GM23338 (cell line): ENCODE measurements at places on chromosomes 3 and 15. TPM values are rescaled to one million over a fixed set of nuclear protein-coding genes. Genes with fewer than 3 reads are reported as not detected.

GRCh38 chr3:12884186-12884680 lies 42.9 kb upstream of the RPL32 start:
- H3K4me1 ChIP-seq, result no peaks in the 10 kb centered on the region
- no peak for DNase-seq
- H3K4me3 ChIP-seq, result no peak overlapping the region
- H3K36me3 ChIP-seq, result no peaks in the 10 kb centered on the region
- peaks cover 8% of the 10 kb centered on the region; the same call in 1 of the 2 replicates for H3K27me3 ChIP-seq
- no peak overlapping the region for H3K27ac ChIP-seq

- no peak overlapping the region for H3K4me3 ChIP-seq
- no peaks in the 10 kb centered on the region; the same call in 1 of the 2 replicates for H3K36me3 ChIP-seq
- H3K4me1 ChIP-seq, result peaks cover 29% of the 10 kb centered on the region
- H3K27ac ChIP-seq, result no peak overlapping the region
These were observed 4.0 kb downstream of the TNFAIP8L3 start for GRCh38 chr15:51090753-51091152.

DNA sequence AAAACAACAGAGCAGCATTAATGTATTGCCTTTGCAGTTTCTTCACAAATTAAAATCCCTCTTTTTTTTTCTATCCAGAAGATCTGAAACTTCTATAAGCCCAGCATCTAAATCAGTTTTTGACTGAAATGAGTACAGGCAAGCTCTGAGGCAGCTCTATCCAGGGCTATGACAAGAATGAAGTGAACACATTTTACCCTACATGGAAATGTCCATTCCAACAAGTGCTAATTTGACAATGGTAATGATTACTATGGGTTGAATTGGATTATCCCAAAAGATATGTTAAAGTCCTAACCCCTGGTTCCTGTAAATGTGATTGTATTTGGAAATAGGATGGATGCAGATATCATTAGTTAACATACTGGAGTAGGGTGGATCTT lies 115.7 kb downstream of the RPL22L1 start:
- H3K27ac ChIP-seq, result no peak overlapping the region
- H3K4me3 ChIP-seq, result no peak overlapping the region
- H3K27me3 ChIP-seq, result no peaks in the 10 kb centered on the region
- no peak for DNase-seq

DNA sequence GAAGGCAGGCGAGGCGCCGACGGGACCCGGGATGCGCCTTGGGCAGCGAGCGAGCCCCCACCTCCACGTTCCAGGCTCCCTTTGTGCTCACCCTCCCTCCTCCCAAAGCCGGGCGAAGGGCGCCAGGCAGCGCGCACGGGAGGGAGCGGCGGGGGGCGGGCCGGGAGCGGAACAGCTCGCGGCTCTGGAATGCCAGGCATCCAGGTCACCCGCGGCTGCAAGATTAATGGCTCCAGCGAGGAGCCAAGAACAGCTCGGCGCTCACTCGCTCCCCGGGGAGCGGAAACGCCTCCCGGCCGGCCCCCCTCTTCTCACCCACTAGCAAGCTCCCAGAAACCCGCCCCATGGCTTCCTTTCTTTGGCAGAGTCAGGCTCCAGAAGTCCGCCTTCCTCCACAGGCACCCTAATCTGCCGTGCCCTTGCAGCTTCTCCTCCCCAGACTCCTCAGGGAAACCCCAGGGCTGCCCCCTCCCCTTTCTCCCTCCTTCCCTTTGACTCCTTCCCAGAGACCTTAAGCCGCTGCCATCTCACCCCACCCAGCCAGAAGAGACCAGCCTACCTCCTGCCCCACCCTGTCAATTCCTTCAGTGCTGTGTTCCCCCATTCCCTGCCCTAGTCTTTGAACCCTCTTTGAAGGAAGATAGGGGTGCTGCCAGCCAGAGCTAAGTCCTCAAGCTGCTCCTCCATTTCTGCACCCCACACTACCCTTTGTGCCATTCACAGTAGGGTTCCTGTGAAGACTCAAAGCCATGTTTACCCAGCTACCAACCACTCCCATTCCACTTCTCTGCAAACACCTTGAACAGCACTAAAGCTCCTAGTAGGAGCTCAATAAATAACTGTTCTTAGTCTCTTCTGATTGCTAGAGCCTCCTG lies 9.9 kb downstream of the AMOTL2 start:
- peak overlapping the region; percentile 99 for H3K27ac ChIP-seq
- peak overlapping the region; percentile 48 for H3K4me3 ChIP-seq
- peaks cover 56% of the 10 kb centered on the region for H3K36me3 ChIP-seq
- no peaks in the 10 kb centered on the region for H3K27me3 ChIP-seq
- peaks cover 31% of the 10 kb centered on the region for H3K4me1 ChIP-seq

DNA sequence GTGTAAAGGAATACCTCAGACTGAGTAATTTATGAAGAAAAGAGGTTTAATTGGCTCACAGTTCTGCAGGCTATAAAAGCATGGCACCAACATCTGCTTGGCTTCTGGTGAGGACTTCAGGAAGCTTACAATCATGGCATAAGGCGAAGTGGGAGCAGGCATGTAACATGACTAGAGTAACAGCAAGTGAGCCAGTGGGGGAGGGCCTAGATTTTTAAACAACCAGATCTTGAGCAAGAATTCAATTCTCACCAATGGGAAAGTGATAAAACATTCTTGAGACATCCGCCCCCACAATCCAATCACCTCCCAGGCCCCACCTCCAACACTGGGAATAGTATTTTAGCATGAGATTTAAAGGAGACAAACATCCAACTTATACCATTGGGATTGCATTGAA lies 44.2 kb upstream of the BCL2A1 start:
- DNase-seq, result no peak
- no peaks in the 10 kb centered on the region for H3K4me1 ChIP-seq
- H3K36me3 ChIP-seq, result no peaks in the 10 kb centered on the region
- no peak overlapping the region for H3K27ac ChIP-seq
- no peak overlapping the region for H3K4me3 ChIP-seq

DNA sequence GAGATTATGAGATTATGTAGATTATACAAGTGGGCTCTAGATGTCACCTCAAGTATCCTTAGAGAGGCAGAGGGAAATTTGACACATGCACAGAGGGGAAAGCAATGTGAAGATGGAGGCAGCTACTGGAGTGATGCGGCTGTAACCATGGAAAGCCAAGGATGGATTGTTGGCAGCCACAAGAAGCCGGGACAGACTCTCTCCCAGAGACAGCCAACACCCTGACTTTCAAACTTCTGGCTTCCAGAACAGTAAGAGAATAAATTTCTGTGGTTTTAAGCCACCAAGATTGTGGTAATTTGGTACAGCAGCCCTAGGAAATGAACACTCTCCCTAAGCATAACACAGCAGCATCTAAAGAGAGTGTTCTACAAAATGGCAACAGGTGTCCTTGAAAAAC lies 34.4 kb upstream of the PRICKLE2 start:
- H3K4me3 ChIP-seq, result no peak overlapping the region
- H3K27ac ChIP-seq, result no peak overlapping the region
- H3K27me3 ChIP-seq, result no peaks in the 10 kb centered on the region
- DNase-seq, result no peak
- H3K36me3 ChIP-seq, result no peaks in the 10 kb centered on the region
- no peaks in the 10 kb centered on the region for H3K4me1 ChIP-seq

DNA sequence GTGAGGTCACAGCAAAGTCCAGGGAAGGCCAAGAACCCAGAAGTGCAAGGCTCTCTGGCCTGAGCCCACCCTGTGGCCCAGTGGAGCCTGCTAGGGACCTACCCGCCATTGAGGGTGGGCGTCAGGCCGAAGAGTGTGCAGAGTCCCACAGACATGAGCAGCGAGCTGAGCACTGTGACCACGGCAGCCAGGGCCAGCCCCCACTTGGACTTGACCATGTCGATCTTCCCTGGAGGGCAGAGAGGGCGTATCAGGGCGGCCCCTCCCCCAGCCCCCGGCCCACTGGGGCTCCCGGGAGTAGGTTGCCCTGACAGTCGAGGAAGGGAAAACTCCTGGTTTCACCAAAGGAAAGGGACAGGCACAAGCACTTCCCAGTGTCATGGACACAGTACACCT lies 44.6 kb downstream of the PTPN23 start:
- no peaks in the 10 kb centered on the region; the same call in 1 of the 2 replicates for H3K36me3 ChIP-seq
- no peak overlapping the region for H3K4me3 ChIP-seq
- no peaks in the 10 kb centered on the region for H3K27me3 ChIP-seq
- DNase-seq, result no peak
- 0 out of 2 replicates have a peak overlapping the region, but pooled peaks have one; percentile 32 for H3K27ac ChIP-seq

- no peak overlapping the region for H3K27ac ChIP-seq
- DNase-seq, result no peak
- H3K4me3 ChIP-seq, result no peak overlapping the region
- no peaks in the 10 kb centered on the region for H3K27me3 ChIP-seq
- 0 out of 2 replicates have a peak, but pooled peaks cover 7% of the 10 kb centered on the region for H3K36me3 ChIP-seq
These were observed 57.0 kb downstream of the KLF15 start for GRCh38 chr3:126300001-126300760.

- H3K27me3 ChIP-seq, result no peaks in the 10 kb centered on the region
- no peak overlapping the region for H3K4me3 ChIP-seq
- H3K36me3 ChIP-seq, result no peaks in the 10 kb centered on the region
- DNase-seq, result peak; percentile 13
These were observed 159.2 kb upstream of the SLCO3A1 start for GRCh38 chr15:91694131-91694830.

GRCh38 chr3:13440204-13440817 lies 20.2 kb upstream of the NUP210 start:
- H3K4me3 ChIP-seq, result no peak overlapping the region
- DNase-seq, result no peak
- no peaks in the 10 kb centered on the region for H3K36me3 ChIP-seq
- no peaks in the 10 kb centered on the region for H3K4me1 ChIP-seq

- no peak for DNase-seq
These were observed 63.8 kb downstream of the CPN2 start for GRCh38 chr3:194287374-194287773.

DNA sequence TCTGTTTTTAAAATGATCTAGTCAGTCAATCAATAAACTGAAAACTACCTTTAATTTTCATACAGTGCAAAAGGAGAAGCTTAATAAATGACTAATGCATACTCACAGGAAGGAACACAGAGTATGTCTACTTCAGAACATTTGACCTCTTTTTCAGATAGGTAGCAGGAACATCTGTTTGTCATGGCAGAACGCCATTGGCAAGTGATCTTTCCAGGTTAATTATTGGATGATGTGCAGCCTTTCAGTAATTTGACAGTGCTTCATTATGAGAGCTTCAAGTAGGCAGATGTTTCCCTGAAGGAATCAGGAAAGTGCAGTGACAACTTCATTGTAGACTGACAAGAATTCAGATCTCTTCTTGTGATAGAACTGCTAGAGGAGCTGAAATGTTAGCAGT lies 325.0 kb downstream of the OTOL1 start:
- H3K4me1 ChIP-seq, result no peaks in the 10 kb centered on the region
- DNase-seq, result no peak
- H3K4me3 ChIP-seq, result no peak overlapping the region

GRCh38 chr3:151843275-151843674 lies 29.4 kb downstream of the AADAC start:
- DNase-seq, result no peak
- no peaks in the 10 kb centered on the region for H3K4me1 ChIP-seq
- no peak overlapping the region for H3K4me3 ChIP-seq
- no peaks in the 10 kb centered on the region for H3K27me3 ChIP-seq
- no peaks in the 10 kb centered on the region for H3K36me3 ChIP-seq

DNA sequence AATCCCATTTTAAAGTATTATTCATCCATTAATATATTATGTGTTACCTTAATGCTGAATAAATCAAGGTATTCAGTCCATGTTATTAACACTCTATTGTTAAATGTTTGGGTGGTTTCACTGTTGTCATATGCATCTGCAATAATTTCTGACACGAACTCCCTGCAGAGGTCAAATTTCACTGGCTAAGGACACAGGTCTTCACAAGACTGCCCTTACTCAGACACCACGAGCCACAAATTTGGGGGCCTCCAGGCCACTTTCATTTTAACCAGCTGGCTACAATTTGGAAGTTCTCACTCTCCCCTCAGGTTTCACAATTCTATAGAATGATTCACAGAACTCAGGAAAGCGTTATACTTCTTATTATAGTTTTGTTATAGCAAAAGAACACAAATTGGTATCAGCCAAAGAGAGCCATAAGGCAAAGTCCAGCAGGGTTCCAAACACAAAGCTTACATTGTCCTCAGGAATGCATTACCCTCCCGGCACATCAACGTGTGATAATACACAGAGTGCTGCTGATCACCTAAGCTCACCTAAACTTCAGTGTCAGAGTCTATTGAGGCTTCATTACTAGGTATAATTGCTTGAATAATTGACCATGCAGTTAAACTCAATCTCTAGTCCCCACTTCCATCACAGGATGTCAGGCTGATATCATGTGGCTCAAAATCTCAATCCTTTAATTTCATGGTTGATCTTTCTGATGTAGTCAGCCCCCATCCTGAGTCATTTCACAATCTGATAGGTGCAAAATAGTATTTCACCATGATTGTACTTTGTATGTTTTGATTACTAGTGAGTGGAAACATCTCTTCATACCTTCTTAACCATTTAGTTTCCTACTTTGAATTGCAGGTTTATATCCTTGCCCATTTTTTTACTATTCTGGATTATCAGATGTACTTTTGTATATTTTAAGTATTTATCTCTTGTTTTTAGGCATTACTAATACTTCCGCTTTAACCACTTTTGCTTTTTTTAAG lies 441.4 kb upstream of the AGTR1 start:
- no peaks in the 10 kb centered on the region for H3K36me3 ChIP-seq
- no peak overlapping the region for H3K27ac ChIP-seq
- no peak overlapping the region for H3K4me3 ChIP-seq
- H3K27me3 ChIP-seq, result no peaks in the 10 kb centered on the region

DNA sequence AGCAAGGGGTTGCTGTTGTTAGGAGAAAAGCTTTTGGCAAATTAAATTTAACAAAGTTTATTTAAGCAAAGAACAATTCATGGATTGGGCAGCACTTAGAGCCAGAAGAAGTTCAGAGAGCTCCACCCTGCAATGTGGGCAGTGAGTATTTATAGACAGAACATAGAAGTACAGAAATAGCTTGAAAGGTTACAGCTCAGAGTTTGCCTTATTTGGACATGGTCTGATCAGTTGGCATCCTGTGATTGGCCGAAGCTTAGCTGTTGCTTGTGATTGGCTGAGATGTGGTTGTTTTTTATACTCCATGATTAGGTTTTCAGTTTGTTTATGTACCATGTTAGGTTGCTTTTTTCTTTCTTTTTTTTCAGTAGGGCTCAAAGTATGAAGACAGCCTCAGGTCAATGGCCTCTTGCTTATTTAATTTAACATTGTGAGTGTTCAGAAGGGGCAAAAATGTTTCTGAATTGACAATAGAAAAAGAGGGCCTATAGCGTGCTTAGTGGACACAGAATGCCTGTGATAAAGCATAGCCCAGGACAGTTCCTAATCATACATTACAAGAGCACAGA lies 293.8 kb downstream of the IGSF11 start:
- no peak overlapping the region for H3K4me3 ChIP-seq
- no peaks in the 10 kb centered on the region for H3K27me3 ChIP-seq
- no peaks in the 10 kb centered on the region for H3K4me1 ChIP-seq
- no peak for DNase-seq

GRCh38 chr3:24550588-24550987 lies 55.9 kb upstream of the THRB start:
- no peaks in the 10 kb centered on the region for H3K4me1 ChIP-seq
- no peak for DNase-seq
- no peak overlapping the region for H3K4me3 ChIP-seq
- H3K36me3 ChIP-seq, result no peaks in the 10 kb centered on the region

GP5 gene
- 0.07 and 0.12 TPM in 2 replicates for total RNA-seq

PRICKLE2 gene
- total RNA-seq, result 12.0 and 12.5 TPM in 2 replicates

GHRL gene
- not detected in 2 replicates for total RNA-seq

RETNLB gene
- not detected in 2 replicates for total RNA-seq

PIK3R4 gene
- total RNA-seq, result 47.5 and 65.1 TPM in 2 replicates

DAPK2 gene
- 3.1 and 3.9 TPM in 2 replicates for total RNA-seq

MITF gene
- total RNA-seq, result 1.9 and 4.2 TPM in 2 replicates

TICRR gene
- total RNA-seq, result 37.1 and 42.3 TPM in 2 replicates

ERICH6 gene
- not detected in 2 replicates for total RNA-seq

CTXN2 gene
- total RNA-seq, result not detected in 2 replicates

REC114 gene
- total RNA-seq, result not detected in 2 replicates
